ENCODE measurements at places on chromosomes 12 and 14.

DNA sequence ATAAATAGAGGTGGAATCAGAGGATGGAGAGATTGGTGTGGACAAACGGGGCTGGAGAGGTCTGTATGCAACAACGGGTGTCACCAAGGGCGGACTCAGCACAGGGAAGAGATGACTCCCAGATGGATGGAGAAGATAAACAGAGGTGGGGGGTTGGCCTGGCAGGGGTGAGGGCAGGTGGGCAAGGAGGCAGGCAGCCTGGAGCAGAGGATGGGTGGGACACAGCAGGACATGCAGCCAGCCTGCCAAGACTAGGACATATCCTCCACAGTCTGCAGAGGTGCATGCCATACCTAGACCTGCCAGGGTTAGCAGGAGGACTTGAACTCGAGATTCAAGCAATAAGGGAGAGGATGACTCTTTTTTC, 56.2 kb downstream of the TTC7B start:
- no peak for DNase-seq

- no peak for DNase-seq
Observed at GRCh38 chr12:71607494-71608330, 55.9 kb downstream of the ZFC3H1 start.

- DNase-seq, result no peak
Observed at GRCh38 chr14:99590746-99591555, 13.1 kb downstream of the CCDC85C start.

DNA sequence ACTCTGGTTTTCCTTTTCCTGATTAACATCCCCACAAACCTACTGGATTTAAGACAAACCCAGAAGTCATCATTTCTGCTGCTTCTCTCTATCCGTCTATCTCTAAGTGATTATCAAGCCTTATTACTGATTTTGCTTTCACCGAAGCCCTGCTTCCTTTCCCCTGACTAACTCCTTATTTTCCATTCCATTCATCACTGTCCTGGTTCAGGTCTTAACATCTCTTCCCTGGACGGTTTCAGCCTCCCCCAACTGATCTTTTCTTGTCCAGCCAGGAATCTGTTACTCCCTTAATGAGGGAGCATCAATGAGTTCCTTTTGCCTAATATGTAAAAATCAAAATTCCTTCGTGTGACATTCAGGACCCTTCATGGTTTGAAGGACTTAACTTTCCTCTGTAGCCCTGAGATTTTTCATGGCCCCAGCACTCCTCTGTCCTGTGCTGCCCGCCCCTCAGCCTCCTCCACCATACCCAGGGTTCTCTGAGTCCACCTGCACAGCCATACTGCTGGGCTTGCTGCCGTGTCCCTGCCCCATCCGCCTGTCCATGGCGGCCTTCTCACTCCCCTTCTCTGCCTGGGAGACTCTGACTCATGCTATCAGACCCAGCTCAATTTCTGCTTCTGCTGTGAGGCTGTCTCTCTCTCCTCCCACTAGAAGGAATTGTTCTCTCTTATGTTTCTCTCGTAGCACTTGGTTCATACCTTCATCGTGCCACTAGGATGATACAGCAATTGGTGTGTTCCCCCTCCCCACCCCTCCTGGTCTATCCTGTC, 167.8 kb upstream of the HIF1A start:
- DNase-seq, result no peak

DNA sequence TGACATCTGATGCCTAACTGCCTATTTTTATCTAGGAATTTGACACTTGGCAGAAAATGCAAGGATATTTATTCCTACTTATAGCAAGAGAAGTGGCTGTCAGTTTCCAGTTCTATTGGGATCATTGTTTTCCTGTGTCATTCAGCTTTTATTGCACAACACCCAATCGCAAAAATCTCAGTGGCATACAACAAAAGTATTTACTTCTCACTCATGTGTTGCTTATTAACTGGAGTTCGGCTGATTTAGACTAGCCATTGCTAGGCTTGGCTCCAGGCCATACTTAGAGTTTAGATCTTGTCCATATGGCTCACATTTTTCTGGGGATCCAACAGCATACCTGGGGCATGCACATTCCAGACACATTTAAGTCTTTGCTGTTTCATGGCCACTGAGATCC, 218.6 kb upstream of the SYT1 start:
- no peak for DNase-seq

- DNase-seq, result peak; percentile 52
Observed at GRCh38 chr12:96193725-96194575, at the start of gene ELK3. TSS of gene ELK3 (plus strand) at chr12:96194375.

- no peak for DNase-seq
Observed at GRCh38 chr12:42564556-42564955, 25.0 kb downstream of the PRICKLE1 start.

Measured in SK-N-DZ (cell line).